ENCODE measurements at places on chromosomes 12 and 14.
A peak's percentile ranks its signal among the peaks of the same experiment; 100 is the strongest.

GRCh38 chr12:93419388-93420034, 22.2 kb downstream of the UBE2N start:
- DNase-seq, result peak; percentile 11

GRCh38 chr12:7498809-7499208, 4.8 kb downstream of the CD163 start:
- peak; percentile 89 for DNase-seq

DNA sequence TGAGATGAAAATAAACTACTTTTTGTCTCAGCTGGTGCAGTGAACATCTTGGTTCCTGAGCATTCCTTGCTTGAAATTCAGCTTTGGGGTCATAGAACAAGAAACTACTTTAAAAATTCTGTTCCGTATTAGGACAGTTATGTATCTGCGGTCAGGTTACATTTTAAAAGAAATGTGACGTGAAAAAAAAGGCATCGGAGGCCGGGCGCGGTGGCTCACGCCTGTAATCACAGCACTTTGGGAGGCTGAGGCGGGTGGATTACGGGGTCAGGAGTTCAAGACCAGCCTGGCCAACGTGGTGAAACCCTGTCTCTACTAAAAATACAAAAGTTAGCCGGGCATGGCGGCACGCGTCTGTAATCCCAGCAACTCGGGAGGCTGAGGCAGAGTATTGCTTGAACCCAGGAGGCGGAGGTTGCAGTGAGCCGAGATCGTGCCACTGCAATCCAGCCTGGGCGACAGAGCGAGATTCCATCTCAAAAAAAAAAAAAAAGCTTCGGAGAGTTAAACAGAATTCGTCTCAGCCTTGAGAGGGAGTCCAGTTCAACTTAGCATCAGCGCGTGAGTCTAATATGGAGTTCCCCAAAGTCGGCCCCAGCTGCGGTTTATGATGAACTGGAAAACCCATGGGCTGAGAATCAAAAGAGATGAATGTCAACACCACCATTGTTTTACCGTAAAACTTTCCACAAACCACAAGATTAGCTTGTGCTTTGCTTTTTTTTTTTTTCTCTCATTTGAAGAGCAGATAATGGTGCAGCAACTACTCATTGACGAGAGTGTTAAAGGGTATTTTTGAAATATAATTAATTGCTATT, 2.1 kb upstream of the SLC2A13 start:
- DNase-seq, result no peak

- no peak for DNase-seq
Measured at GRCh38 chr12:6827982-6828780, at the start of gene P3H3. P3H3 (plus strand) TSS chr12:6828407; CDS start chr12:6828441, 34 bp downstream.

DNA sequence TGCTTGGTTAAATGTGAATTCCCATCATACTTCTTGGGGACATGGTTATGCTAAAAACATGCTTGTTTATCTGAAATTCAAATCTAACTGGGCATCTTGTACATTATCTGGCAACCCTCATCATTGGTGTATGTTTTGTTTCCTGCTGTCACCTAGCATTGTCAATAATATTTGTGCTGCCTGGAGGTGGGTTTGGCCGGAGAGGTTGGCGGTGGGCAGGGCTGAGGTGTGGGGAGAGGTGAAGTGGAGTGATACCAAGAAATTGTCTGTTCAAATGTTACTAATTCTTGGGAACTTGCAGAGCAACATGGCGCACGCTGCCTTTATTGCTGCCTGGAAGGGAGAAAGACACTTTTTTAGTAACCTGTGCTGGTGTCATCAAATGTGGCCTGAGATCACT, 280.5 kb downstream of the VRK1 start:
- no peak for DNase-seq

GRCh38 chr14:54002653-54003052, 46.0 kb upstream of the BMP4 start:
- no peak for DNase-seq

Data from suppressor macrophage (primary cell).